ENCODE measurements at places on chromosomes 2 and 18. TPM values are rescaled to one million over a fixed set of nuclear protein-coding genes. Genes with fewer than 3 reads are reported as not detected.

DNA sequence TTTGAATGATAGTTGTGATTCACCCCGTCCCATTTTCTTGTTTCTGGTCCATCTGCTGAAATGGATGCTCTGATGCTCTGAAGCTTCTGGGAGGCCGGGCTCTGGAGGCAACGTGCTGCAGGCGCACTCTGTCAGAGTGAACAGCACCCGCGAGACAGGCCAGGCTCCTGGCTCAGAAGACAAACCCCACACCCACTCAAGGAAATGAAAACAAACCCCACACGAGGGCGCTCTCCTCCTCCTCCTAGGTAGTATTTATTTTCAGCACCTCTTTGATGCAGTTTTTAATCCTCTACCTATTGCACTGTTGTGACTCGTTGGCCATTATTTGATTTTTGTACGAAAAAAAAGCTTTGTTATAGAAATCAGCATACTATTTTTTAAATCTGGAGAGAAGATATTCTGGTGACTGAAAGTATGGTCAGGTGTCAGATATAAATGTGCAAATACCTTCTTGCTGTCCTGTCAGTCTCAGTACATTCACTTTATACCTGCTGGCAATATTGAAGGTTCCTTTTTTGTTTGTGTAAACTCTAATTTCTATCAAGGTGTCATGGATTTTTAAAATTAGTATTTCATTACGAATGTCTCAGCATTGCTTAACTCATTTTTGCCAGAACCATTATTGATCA, 10.3 kb upstream of the CHST10 start:
- DNase-seq: peak; percentile 69

The MARCO gene
- 7.2 TPM for total RNA-seq

The MYO5B gene
- total RNA-seq: 1.1 TPM

The SIX3 gene
- total RNA-seq: not detected

The RAX gene
- total RNA-seq: not detected

- DNase-seq: no peak
Observed at GRCh38 chr2:26000561-26001082, 18.3 kb upstream of the KIF3C start.

- DNase-seq: no peak
Observed at GRCh38 chr2:196131949-196132925, 39.1 kb downstream of the STK17B start.

The POTEI gene
- total RNA-seq: not detected

The SAG gene
- not detected for total RNA-seq

DNA sequence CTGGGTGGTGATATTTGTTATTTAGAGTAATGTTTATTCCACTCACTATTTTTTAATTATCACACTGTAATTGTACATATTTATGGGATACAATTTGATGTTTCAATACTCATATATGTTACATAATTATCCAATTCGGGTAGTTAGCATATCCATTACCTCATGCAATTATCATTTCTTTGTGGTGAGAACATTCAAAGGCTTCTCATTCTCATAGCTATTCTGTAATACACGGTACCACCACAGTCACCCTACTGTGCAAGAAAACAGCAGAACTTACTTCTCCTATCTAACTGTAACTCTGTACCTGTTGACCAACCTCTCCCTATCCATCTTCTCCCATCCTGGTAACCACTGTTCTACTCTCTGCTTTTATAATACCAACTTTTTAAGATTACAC, 4.6 kb downstream of the TBC1D8 start:
- no peak for DNase-seq

GRCh38 chr2:204040016-204040415, 103.5 kb downstream of the ICOS start:
- DNase-seq: no peak

The FRZB gene
- 1.1 TPM for total RNA-seq

DNA sequence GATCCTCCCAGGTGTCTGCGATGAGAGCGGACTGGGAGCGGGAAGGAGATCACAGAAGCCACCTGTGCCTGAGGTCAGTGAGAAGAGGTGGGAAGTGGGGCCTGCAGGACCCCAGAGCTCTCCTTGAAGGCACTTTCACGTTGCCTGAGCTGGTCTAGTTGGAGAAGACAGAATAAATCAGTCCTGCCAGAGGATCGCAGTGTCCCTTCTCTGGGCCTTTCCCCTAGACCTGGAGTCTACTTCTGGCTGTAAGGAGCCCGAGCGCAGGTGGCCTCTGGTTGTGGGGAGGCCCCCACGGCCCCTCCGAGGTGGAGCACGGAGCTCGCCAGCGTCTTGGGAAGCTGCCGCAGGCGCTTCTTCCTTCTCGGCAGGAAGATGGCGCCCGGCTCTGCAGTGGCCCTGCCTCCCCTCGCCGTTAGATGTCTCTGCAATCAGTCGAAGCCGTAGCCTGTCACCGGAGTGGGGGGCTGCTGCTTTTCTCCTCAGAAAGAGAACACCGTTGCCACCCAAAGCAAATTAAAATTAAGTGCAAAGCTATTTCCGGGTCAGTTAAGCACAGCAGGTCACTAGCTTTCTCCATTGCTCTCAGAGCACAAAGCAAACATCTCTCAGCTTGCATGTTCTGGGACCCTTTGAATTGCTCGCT, 212.0 kb upstream of the MYT1L start:
- no peak for DNase-seq

The DPYSL5 gene
- total RNA-seq: not detected

The MAL gene
- total RNA-seq: 3.9 TPM

- no peak for DNase-seq
Observed at GRCh38 chr2:187500585-187501359, 52.7 kb upstream of the CALCRL start.

The MAP3K19 gene
- total RNA-seq: not detected

The SPRED2 gene
- 12.8 TPM for total RNA-seq

The TFPI gene
- total RNA-seq: 24.2 TPM

DNA sequence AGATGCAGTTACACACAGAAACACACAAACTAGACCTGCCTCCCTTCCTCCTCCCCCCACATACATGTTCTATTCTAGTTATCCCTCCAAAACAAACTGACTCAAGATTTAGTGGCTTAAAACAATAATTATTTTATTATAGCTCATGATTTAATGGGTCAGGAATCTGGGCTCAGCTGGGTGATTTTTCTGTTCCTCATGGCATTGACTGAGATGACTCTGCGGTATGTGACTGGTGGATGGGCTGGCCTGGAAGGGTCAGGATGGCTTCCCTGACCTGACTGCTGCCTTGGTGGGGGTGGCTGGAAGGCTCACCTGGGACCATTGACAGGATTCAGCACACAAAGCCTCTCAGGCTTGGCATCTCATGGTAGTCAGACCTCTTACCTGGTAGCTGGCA, 33.7 kb upstream of the NTSR2 start:
- no peak for DNase-seq

GRCh38 chr2:122412360-122412759, 656.9 kb downstream of the TSN start:
- DNase-seq: no peak

- no peak for DNase-seq
Observed at GRCh38 chr2:197810491-197810890, 6.1 kb downstream of the PLCL1 start.

DNA sequence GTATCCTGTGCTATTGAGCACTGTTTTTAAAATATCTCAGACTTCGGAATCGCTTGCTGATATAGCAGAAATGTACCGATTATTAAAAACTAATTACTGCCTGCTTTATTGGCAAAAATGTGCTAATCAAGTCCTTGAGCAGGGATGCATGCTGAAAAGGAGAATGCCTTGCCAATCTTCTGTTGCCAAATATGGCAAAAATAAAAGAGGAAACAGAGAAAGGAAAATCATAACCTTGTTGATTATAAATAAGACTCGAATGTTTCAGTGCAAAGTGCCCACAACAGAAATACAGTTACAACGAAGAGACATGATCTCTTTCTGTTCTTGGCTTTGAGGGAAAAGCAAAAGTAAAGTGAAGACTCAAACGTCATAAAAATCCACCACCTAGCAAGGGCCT, 248.5 kb downstream of the TMEM182 start:
- no peak for DNase-seq

The TWIST2 gene
- total RNA-seq: 2.6 TPM

DNA sequence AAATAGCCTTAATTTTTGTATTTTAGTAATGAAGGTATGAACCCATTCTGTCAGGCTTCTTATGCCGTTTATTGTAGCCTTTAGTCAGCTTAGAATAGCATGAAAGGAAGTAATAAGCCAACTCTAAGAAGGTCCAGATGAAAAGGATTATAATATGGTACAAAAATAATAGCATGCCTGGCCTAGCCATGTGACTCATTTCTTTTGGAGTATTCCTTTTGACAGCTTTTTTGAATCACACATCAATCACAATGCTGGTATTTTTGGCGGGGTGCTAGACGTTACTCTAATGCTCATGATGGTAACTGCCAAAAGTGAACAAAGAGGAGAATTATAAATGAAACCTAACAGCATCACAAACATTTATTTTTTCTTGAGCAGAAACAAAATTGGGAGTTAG, 19.9 kb downstream of the FMNL2 start:
- DNase-seq: no peak

GRCh38 chr2:121187351-121187981, 97.5 kb downstream of the TFCP2L1 start:
- DNase-seq: no peak

The CDKL4 gene
- 0.59 TPM for total RNA-seq

- DNase-seq: peak; percentile 51
Observed at GRCh38 chr2:174334781-174335251, at the start of gene SP9. TSS of gene SP9 (plus strand) at chr2:174334954. CDS start at chr2:174335093, 139 bp downstream.

DNA sequence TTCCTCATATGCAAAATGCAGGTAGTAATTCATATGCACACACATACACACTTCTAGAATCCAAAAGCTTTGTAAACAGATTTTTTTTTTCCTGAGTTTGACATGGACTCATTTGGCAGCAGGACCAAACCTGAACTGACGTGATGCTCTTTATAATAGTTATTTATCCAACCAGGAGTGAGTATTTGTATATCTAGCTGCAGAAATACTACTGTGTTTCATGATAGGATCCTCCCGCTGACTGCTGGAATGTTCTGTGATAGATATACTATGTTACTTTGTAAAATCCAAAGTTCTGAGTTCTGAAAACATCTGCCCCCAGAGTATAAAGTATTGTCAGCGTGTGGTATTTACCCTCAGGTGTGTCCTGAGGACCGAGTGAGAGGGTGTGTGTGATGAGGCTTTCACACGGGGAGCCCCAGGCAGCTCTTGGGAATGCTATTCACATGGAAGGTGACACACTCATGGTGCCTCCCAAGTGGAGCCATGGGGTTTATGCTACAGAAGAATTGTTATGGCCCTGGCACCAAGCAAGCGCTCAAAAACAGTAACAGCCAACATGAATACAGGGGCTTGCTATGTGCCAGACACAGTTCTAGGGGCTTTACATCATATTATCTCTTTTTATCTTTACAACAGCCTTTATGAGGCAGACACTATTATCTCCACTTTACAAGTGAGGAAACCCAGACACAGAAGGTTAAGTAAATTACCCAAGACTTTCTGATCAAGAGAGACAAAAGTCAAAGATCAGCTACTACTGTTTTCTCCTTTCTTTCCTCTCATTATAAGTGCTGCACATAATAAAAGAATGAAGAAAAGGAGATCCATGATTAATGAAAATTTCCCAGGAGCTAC, 16.7 kb upstream of the TXNDC2 start:
- no peak for DNase-seq

The MC4R gene
- total RNA-seq: not detected

- no peak for DNase-seq
Observed at GRCh38 chr2:166766220-166766619, 122.1 kb upstream of the XIRP2 start.

GRCh38 chr18:49021433-49022129, 70.8 kb upstream of the SMAD7 start:
- peak; percentile 59 for DNase-seq

- DNase-seq: no peak
Observed at GRCh38 chr2:232365621-232366321, 12.8 kb upstream of the ALPP start.

The LYG1 gene
- 0.77 TPM for total RNA-seq

DNA sequence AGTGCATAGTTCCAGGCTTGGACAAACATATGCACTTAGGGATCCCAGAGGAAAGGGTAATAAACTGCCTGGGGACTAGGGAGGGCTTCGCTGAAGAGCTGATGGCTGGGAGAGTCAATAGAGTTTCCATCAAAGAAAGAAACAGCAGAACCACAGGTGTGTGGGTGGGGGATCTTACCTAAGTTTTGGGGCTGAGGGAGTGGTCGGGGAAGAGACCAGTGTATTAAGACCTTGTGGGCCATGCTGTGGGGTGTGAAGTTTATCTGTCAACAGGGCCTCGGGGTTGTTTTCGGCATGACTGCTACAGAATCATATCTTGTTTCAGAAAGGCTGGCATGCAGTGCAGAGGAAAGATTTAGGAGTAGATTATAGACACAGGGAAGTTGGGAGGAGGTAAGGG, 31.2 kb upstream of the GTF2A1L start:
- no peak for DNase-seq

GRCh38 chr2:8587251-8587791, 94.5 kb upstream of the ID2 start:
- DNase-seq: no peak

GRCh38 chr2:172426635-172427255, 641 bp upstream of the ITGA6 start:
- DNase-seq: no peak

The NR4A2 gene
- 1.4 TPM for total RNA-seq

GRCh38 chr2:86239326-86239725, 40.1 kb downstream of the MRPL35 start:
- DNase-seq: no peak

GRCh38 chr2:1728821-1729220, 15.5 kb downstream of the PXDN start:
- DNase-seq: peak; percentile 58

GRCh38 chr2:42480402-42480801, 13.4 kb downstream of the KCNG3 start:
- DNase-seq: no peak

DNA sequence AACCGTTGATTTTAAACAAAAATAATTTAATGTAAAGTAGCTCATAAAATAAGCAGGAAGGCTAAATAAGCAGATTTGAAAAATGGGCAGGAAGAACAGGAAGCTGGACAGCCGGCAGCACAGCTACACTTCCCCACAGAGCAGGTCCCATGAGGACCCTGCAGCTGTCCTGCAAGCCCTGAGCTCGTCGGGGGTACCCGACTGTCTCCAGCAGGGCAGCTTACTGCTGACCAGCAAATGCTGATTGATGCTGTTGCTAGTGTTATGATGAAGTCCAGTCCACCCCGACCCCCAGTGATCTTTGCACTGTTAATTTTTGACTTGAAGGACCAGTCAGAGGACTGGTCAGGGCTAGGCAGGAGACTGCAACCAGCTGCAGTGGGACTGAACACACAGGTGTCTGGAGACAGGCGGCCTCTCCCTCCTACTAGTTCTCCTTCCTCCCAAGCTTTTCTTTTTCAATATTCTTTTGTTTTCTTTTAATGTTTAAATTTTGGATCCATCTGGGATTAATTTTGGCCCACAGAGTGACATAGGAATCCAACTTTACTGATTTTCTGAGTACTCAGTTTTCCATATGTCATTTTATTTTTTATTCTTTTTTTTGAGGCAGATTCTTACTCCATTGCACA, 27.7 kb downstream of the POLE4 start:
- DNase-seq: peak; percentile 40

The GCG gene
- total RNA-seq: not detected
